ENCODE measurements at places on chromosomes 5 and 9. TPM values are rescaled to one million over a fixed set of nuclear protein-coding genes. Genes with fewer than 3 reads are reported as not detected.

DNA sequence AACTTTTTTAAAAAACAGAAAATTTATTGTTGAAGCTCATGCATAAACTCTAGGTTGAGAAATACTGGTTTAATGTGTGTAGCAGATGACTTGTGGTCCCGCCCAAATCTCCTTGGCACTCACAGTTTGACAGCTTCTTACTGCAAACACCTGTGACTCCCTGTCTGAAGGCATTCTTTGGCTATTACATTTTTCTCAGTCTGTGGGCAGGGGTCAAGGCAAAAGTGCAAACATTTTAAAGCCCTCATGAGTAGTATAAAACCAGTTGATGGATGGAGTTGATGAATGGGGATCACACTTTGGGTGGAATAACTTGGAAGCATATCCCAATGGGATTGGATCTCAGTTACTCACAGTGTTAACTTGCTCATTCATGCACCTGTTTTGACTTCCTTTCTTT is 1007.0 kb upstream of the NUDT12 start:
- H3K27ac ChIP-seq, result no peak overlapping the region
- no peaks in the 10 kb centered on the region for H3K36me3 ChIP-seq
- no peak overlapping the region for H3K4me3 ChIP-seq

GRCh38 chr9:27338527-27338903 is 41.6 kb upstream of the EQTN start:
- H3K36me3 ChIP-seq, result no peaks in the 10 kb centered on the region
- DNase-seq, result no peak
- no peak overlapping the region for H3K27ac ChIP-seq

GRCh38 chr5:122471031-122471751 is 159.2 kb downstream of the SNCAIP start:
- peaks cover 5% of the 10 kb centered on the region for H3K27me3 ChIP-seq
- H3K4me1 ChIP-seq, result peaks cover 12% of the 10 kb centered on the region
- DNase-seq, result no peak

DNA sequence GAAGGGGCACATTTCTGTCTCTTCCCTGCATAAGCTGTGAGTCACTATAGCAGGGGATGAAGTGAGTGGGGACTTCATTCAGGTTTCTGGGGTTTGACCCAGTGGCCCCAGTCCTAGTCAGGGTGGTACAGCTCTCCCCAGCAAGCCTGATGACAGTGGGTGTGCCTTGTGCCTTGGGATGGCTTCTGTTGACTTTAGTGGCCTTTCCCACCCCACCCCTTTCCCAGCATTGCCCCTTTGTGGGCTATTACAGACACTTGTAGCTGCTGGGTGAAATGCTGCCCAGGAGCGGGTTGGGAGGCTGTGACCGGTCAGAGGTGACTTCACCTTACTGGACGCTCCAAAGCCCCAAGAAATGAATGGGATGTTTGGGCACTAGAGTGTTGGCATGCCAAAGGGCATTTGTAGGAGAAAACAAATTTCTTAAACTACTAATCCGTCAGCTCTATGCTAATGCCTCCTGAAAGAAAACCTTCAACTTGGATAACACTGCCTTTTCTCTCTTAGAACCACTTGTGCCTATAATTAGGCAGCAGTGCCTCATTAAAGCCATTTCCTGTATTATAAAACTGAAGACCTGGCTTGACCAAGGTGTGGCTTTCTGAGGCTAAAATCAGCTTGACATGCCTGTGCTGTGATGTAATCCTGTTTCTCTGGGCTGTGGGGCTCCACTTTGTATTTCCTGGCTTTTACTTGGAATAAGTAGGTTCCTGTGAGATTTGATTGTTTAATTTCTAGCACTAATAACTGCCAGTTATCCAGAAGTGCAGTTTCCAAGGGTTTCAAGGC is 119.0 kb upstream of the SLC25A48 start:
- H3K36me3 ChIP-seq, result no peaks in the 10 kb centered on the region
- no peak overlapping the region for H3K27ac ChIP-seq
- no peak overlapping the region for H3K4me3 ChIP-seq
- DNase-seq, result no peak
- peaks cover 7% of the 10 kb centered on the region for H3K27me3 ChIP-seq

GRCh38 chr9:93266521-93267001 is 82.6 kb downstream of the WNK2 start:
- no peaks in the 10 kb centered on the region for H3K4me1 ChIP-seq
- H3K36me3 ChIP-seq, result no peaks in the 10 kb centered on the region
- H3K4me3 ChIP-seq, result no peak overlapping the region
- peak; percentile 12 for DNase-seq

- peaks cover 15% of the 10 kb centered on the region for H3K27me3 ChIP-seq
- H3K27ac ChIP-seq, result no peak overlapping the region
- H3K4me1 ChIP-seq, result no peaks in the 10 kb centered on the region
- no peak for DNase-seq
Measured at GRCh38 chr9:72948575-72949243, 4.1 kb downstream of the ALDH1A1 start.

- no peak overlapping the region for H3K4me3 ChIP-seq
- H3K36me3 ChIP-seq, result peaks cover 24% of the 10 kb centered on the region
- H3K4me1 ChIP-seq, result peaks cover 7% of the 10 kb centered on the region
- no peaks in the 10 kb centered on the region for H3K27me3 ChIP-seq
- H3K27ac ChIP-seq, result no peak overlapping the region
Measured at GRCh38 chr5:43486353-43486752, 2.7 kb upstream of the TMEM267 start.

- peak; percentile 71 for DNase-seq
- no peaks in the 10 kb centered on the region for H3K27me3 ChIP-seq
- H3K4me3 ChIP-seq, result peak overlapping the region; percentile 83
Measured at GRCh38 chr9:124659099-124659659, 111.9 kb downstream of the NR6A1 start.

- no peaks in the 10 kb centered on the region for H3K27me3 ChIP-seq
- no peak overlapping the region for H3K27ac ChIP-seq
- no peaks in the 10 kb centered on the region for H3K36me3 ChIP-seq
- no peak for DNase-seq
Measured at GRCh38 chr5:112004867-112005622, 248.1 kb upstream of the NREP start.

DNA sequence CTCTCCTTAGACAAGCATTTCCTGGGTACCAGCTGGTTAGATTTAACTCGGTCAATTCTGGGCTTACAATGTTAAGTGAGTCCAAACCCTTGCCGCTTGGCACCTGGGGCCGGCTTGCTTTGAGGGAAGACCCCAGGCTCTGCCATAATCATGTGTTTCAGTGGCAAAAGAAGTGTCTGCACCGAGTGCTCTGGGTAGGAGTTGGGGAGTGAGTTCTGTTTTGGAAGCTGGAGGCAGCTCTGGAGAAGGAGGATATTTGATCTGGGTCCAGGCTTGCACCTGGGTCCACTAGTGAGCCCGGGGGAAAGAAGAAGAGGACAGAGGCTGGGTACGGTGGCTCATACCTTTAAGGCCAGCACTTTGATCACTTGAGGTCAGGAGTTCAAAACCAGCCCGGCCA is 8.4 kb upstream of the OLFM1 start:
- DNase-seq, result no peak
- H3K4me3 ChIP-seq, result no peak overlapping the region
- H3K27me3 ChIP-seq, result no peaks in the 10 kb centered on the region
- no peaks in the 10 kb centered on the region for H3K4me1 ChIP-seq
- no peaks in the 10 kb centered on the region for H3K36me3 ChIP-seq

GRCh38 chr9:114228016-114228808 is 72.9 kb downstream of the COL27A1 start:
- H3K36me3 ChIP-seq, result no peaks in the 10 kb centered on the region
- peaks cover 25% of the 10 kb centered on the region for H3K4me1 ChIP-seq
- no peaks in the 10 kb centered on the region for H3K27me3 ChIP-seq
- H3K4me3 ChIP-seq, result no peak overlapping the region

DNA sequence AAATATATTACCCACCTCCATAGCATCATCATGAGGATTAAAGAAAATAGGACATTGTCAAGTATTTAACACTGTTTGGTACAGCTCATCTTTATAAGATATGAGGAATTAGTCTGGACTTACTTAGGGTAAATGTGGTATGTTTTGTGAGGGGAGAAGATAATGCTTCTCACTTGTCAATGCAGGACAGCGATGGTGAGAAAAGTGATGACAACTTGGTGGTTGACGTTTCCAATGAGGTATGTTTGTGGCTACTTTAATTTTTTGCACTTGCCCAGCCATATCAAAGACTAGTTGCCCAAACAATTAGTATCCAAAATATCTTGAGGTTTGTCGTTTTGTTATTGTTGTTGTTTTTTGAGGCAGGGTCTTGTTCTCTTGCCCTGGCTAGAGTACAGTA is 133.9 kb downstream of the TLE4 start:
- no peak for DNase-seq
- H3K27ac ChIP-seq, result no peak overlapping the region
- H3K36me3 ChIP-seq, result peaks cover 62% of the 10 kb centered on the region
- no peaks in the 10 kb centered on the region for H3K27me3 ChIP-seq
- no peak overlapping the region for H3K4me3 ChIP-seq

DNA sequence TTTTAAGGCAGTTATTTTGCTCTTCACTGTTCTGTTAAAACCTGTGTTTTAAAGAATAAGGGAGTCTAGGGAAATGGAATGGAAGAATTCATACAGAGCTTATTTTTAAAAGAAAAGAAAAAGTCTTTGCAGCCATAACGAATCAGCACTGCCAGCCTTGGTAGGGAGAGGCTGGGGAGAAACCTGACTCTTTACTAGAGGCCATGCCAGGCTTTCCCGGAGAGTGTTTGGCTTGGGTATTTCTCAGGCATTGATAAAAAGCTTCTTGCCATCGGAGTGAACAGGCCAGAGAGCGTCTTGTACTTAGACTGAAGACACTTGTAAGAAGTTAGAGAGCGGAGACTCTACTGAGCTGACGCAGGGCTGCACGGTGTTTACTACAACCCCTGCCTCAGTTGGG is 72.7 kb upstream of the NFIL3 start:
- H3K27ac ChIP-seq, result no peak overlapping the region
- H3K27me3 ChIP-seq, result no peaks in the 10 kb centered on the region
- H3K4me3 ChIP-seq, result no peak overlapping the region
- H3K4me1 ChIP-seq, result no peaks in the 10 kb centered on the region
- DNase-seq, result no peak

DNA sequence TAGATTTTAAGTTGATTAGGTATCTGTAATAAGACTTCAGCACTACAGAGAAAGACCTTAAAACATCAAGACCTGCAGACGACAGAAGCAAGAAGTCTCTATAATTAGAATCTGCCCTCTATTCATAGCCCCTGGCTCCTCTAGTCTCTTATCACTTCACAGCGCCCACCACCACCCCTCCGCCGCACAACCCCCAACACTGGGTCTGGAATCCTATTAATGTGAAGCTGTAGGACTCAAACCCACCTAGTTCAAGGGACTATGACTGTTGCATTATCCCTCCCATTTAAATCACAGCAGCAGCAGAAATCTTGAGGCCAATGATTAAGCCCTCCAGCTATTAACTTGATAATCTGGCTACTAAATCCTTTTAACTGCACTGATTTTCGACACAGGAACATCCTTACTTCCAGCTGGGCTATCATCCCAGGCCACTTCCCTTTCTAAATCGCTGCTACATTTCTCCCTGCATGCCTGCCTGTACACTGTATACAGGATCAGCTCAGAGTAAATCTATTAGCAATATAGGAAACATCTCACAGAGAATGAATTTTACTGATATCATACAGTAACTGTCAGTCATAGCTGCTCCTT is 159.5 kb upstream of the GRAMD2B start:
- H3K36me3 ChIP-seq, result no peaks in the 10 kb centered on the region
- H3K27ac ChIP-seq, result peak overlapping the region; percentile 67
- no peaks in the 10 kb centered on the region for H3K4me1 ChIP-seq
- no peak overlapping the region for H3K4me3 ChIP-seq

GRCh38 chr5:174852143-174852542 is 127.8 kb downstream of the MSX2 start:
- H3K27me3 ChIP-seq, result no peaks in the 10 kb centered on the region
- no peaks in the 10 kb centered on the region for H3K36me3 ChIP-seq
- H3K4me1 ChIP-seq, result no peaks in the 10 kb centered on the region
- no peak for DNase-seq

- DNase-seq, result no peak
- H3K27me3 ChIP-seq, result no peaks in the 10 kb centered on the region
- no peaks in the 10 kb centered on the region for H3K36me3 ChIP-seq
- H3K4me1 ChIP-seq, result peaks cover 2% of the 10 kb centered on the region
Measured at GRCh38 chr5:173278641-173279040, 43.6 kb upstream of the NKX2-5 start.

- no peak for DNase-seq
- no peak overlapping the region for H3K4me3 ChIP-seq
- no peaks in the 10 kb centered on the region for H3K27me3 ChIP-seq
- peaks cover 4% of the 10 kb centered on the region for H3K4me1 ChIP-seq
Measured at GRCh38 chr9:99828417-99829176, 6.9 kb downstream of the NR4A3 start.

- no peak overlapping the region for H3K27ac ChIP-seq
- no peak for DNase-seq
- H3K4me3 ChIP-seq, result no peak overlapping the region
- H3K4me1 ChIP-seq, result no peaks in the 10 kb centered on the region
- H3K27me3 ChIP-seq, result peaks cover 13% of the 10 kb centered on the region
Measured at GRCh38 chr9:68920921-68921320, 93.0 kb downstream of the PRKACG start.

DNA sequence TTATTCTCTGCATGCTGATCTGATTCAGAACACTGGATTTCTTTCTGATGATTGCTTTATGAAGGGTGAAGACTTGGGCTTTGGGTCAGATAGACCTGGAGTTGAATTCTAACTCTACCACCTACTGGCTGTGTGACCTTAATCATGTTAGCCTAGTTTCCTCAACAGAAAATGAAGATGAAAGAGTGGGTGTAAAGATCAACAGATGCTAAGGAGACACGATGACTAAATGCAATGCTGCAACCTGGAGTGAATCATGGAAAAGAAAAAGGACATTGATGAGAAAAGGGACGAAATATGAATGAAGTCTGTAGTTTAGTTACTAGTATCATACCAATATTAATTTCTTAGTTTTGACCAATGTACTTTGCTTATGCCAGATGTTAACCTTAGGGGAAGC is 27.8 kb upstream of the DENND1A start:
- H3K27me3 ChIP-seq, result peaks cover 5% of the 10 kb centered on the region
- H3K4me3 ChIP-seq, result no peak overlapping the region
- H3K36me3 ChIP-seq, result no peaks in the 10 kb centered on the region
- no peak for DNase-seq
- no peaks in the 10 kb centered on the region for H3K4me1 ChIP-seq

The ZDHHC11 gene
- polyA plus RNA-seq, result 0.65 TPM

The SLC6A3 gene
- polyA plus RNA-seq, result not detected

The LCN15 gene
- polyA plus RNA-seq, result not detected

The AMBP gene
- polyA plus RNA-seq, result 0.18 TPM

The PCDHB12 gene
- 1.9 TPM for polyA plus RNA-seq

The AK1 gene
- 103 TPM for polyA plus RNA-seq

The MARCHF11 gene
- polyA plus RNA-seq, result 1.7 TPM

The SLC36A2 gene
- not detected for polyA plus RNA-seq

The TMEM252 gene
- polyA plus RNA-seq, result not detected

The BARHL1 gene
- polyA plus RNA-seq, result not detected
